ENCODE measurements at places on chromosomes 6 and 20.
A peak's percentile ranks its signal among the peaks of the same experiment; 100 is the strongest.

- no peak overlapping the region for H3K4me3 ChIP-seq
- no peaks in the 10 kb centered on the region for H3K4me1 ChIP-seq
- H3K36me3 ChIP-seq, result no peaks in the 10 kb centered on the region
Observed at GRCh38 chr20:62320581-62321354, 18.0 kb downstream of the ADRM1 start.

GRCh38 chr20:4959592-4959991 lies 41.7 kb downstream of the SLC23A2 start:
- H3K36me3 ChIP-seq, result peaks cover 4% of the 10 kb centered on the region
- no peaks in the 10 kb centered on the region for H3K27me3 ChIP-seq
- peaks cover 22% of the 10 kb centered on the region for H3K4me1 ChIP-seq
- H3K27ac ChIP-seq, result no peak overlapping the region

DNA sequence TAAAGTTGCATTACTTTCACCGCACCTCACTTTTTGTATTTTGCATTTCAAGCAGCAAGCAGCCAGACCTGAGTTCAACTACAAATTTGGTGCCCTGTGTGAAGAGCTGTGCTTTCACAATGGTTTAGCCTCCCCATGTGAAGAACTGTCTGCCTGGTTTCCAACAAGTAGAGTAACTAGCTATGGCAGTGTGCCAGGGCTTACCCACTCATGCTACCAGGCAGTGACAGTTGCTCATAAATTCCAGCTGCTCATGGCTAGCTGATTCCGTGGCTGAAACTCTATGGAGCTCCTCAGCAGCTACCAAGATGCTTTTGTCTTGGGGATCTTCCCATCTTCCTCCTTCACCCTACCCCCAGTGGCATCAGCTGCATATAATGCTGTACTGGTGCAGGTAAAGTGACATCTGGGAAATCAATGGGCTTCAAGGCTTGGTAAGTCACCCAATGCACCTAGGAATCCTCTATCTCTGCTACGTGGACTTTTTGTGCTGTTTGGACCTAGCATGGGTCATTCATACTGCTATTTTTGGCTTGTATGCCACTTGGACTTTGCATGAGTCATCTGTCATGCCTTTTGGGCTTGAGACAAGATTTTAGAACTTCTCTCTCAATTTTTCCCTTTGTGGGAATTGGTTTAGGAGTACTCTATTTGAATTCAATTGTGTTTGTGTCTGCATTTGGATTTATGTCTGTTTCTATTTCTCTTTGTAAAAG lies 176.5 kb upstream of the GJE1 start:
- H3K4me1 ChIP-seq, result no peaks in the 10 kb centered on the region
- no peaks in the 10 kb centered on the region for H3K27me3 ChIP-seq
- H3K4me3 ChIP-seq, result no peak overlapping the region
- no peaks in the 10 kb centered on the region for H3K36me3 ChIP-seq
- H3K27ac ChIP-seq, result no peak overlapping the region

DNA sequence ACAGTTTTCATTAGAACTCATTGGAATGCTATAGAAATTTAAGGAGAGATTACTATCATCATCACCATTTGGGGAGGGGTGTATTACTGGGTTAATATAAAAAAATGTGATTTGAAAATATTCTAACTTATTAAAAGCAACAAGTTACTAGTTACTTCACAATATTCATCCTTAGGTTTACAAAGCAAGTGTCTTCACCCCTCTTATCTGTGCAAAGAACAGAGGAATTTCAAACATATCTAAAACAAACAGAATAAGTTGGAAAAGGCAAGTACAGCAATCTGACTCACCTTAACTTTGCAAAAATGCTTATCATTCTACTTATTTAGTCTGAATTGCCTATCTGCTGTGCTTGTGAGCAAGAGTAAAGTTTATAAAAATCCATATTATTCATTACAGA lies 32.9 kb downstream of the DCBLD1 start:
- no peaks in the 10 kb centered on the region for H3K36me3 ChIP-seq
- H3K27ac ChIP-seq, result no peak overlapping the region
- no peaks in the 10 kb centered on the region for H3K4me1 ChIP-seq
- DNase-seq, result no peak

- H3K4me1 ChIP-seq, result peaks cover 56% of the 10 kb centered on the region
- H3K4me3 ChIP-seq, result peak overlapping the region; percentile 99
- no peaks in the 10 kb centered on the region for H3K27me3 ChIP-seq
- peaks cover 59% of the 10 kb centered on the region for H3K36me3 ChIP-seq
- peak overlapping the region; percentile 93 for H3K27ac ChIP-seq
Observed at GRCh38 chr20:3798373-3798768, 2.3 kb downstream of the CDC25B start.

DNA sequence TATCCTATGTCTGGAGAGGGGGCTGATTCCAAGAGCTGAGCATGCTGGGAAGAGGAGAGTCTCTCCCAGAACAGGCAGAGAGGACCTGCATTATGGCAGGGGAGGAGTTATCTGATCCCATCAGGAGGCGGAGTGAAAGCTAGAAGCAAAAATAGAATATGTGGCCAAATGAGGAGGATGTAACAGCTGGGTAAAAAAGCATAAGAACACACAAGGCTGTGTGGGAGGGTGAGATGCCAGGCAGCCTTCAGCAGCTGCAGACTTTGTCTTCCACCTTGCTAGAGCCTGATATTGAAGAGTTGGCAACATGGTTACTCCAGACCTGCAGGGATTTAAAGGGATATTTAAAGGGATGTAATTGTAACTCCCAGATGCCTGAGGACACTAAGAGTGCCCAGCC lies 167.1 kb downstream of the PTPRT start:
- H3K36me3 ChIP-seq, result no peaks in the 10 kb centered on the region
- H3K27me3 ChIP-seq, result peaks cover 2% of the 10 kb centered on the region
- no peak overlapping the region for H3K27ac ChIP-seq
- no peak overlapping the region for H3K4me3 ChIP-seq

DNA sequence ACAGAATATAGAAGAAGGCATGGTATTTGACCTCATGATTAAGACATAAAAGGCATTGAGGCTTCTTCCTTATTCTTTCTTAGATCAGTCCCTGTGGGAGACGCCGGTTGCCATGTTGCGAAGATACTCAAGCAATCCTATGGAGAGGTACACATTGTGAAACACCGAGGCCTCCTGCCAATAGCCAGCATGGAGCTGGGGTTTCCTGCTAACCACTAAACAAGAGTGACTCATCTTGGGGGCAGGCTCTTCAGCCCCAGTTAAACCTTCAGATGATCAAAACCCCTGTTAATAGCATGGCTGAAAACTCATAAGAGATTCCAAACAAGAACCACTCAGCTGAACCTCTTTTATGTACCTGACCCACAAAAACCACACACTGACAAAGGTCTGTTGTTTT lies 478.8 kb downstream of the CD83 start:
- H3K4me1 ChIP-seq, result peaks cover 5% of the 10 kb centered on the region
- DNase-seq, result peak; percentile 42
- no peaks in the 10 kb centered on the region for H3K36me3 ChIP-seq
- H3K27ac ChIP-seq, result no peak overlapping the region

GRCh38 chr6:87483929-87484328 lies 11.2 kb downstream of the SLC35A1 start:
- no peaks in the 10 kb centered on the region for H3K27me3 ChIP-seq
- H3K4me1 ChIP-seq, result peaks cover 4% of the 10 kb centered on the region
- H3K4me3 ChIP-seq, result no peak overlapping the region
- peaks cover 3% of the 10 kb centered on the region for H3K36me3 ChIP-seq
- no peak overlapping the region for H3K27ac ChIP-seq

DNA sequence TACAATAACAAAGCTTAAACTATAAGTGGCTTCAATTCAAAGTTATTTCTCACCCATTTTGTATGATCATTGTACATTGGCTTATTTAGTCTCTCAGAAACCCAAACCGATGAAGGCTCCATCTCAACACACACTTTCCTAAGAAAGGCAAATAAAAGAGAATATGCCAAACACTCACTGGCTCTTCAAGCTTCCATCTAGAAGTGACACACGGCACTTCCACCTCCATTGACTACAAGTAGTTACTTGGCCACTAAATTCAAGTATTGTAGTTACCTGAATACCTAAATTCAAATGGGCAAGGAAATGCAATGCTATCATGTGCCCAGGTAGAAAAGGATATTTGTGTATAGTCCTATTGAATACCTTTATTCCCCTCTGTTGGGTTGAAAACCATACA lies 170.6 kb downstream of the OGFRL1 start:
- no peak overlapping the region for H3K4me3 ChIP-seq
- no peaks in the 10 kb centered on the region for H3K27me3 ChIP-seq
- H3K36me3 ChIP-seq, result no peaks in the 10 kb centered on the region
- H3K4me1 ChIP-seq, result no peaks in the 10 kb centered on the region

GRCh38 chr6:144661116-144661806 lies 376.1 kb downstream of the UTRN start:
- no peak overlapping the region for H3K27ac ChIP-seq
- no peak for DNase-seq
- peaks cover 66% of the 10 kb centered on the region for H3K4me1 ChIP-seq
- no peak overlapping the region for H3K4me3 ChIP-seq
- no peaks in the 10 kb centered on the region for H3K27me3 ChIP-seq
- H3K36me3 ChIP-seq, result no peaks in the 10 kb centered on the region

- H3K4me1 ChIP-seq, result no peaks in the 10 kb centered on the region
- DNase-seq, result no peak
- peaks cover 12% of the 10 kb centered on the region for H3K36me3 ChIP-seq
- no peak overlapping the region for H3K27ac ChIP-seq
- no peaks in the 10 kb centered on the region for H3K27me3 ChIP-seq
Observed at GRCh38 chr20:10609770-10610169, 64.0 kb downstream of the JAG1 start.

- H3K36me3 ChIP-seq, result peaks cover 10% of the 10 kb centered on the region
- DNase-seq, result no peak
- no peaks in the 10 kb centered on the region for H3K27me3 ChIP-seq
- H3K4me3 ChIP-seq, result no peak overlapping the region
- H3K4me1 ChIP-seq, result peaks cover 17% of the 10 kb centered on the region
Observed at GRCh38 chr6:166483573-166484250, 101.0 kb upstream of the MPC1 start.

GRCh38 chr6:135870722-135871121 lies 19.2 kb downstream of the PDE7B start:
- no peak for DNase-seq
- peaks cover 18% of the 10 kb centered on the region for H3K4me1 ChIP-seq
- no peak overlapping the region for H3K27ac ChIP-seq
- no peaks in the 10 kb centered on the region for H3K36me3 ChIP-seq
- no peaks in the 10 kb centered on the region for H3K27me3 ChIP-seq
- no peak overlapping the region for H3K4me3 ChIP-seq

- DNase-seq, result no peak
- no peak overlapping the region for H3K4me3 ChIP-seq
- H3K4me1 ChIP-seq, result peaks cover 69% of the 10 kb centered on the region
- peaks cover 35% of the 10 kb centered on the region for H3K36me3 ChIP-seq
Observed at GRCh38 chr6:149152521-149152920, 165.0 kb upstream of the TAB2 start.

DNA sequence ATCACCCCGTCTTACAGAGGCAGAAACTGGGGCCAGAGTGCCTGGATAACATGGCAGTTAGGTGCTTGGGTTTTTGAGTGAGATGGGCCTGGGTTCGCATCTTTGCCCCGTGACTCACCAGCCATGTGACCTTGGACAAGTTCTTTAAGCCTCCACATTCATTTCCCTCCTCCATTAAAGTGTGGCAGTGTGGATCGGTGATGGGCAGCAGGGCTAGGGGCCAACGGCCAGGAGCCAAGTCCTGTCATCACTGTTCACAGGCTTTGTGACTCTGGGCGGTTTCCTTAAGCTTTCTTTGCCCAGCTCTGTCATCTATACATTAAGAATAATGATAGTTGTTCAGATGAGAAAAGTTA lies 85.5 kb upstream of the PMEPA1 start:
- H3K4me3 ChIP-seq, result no peak overlapping the region
- DNase-seq, result no peak
- H3K27ac ChIP-seq, result no peak overlapping the region
- H3K36me3 ChIP-seq, result no peaks in the 10 kb centered on the region
- no peaks in the 10 kb centered on the region for H3K4me1 ChIP-seq
- no peaks in the 10 kb centered on the region for H3K27me3 ChIP-seq

DNA sequence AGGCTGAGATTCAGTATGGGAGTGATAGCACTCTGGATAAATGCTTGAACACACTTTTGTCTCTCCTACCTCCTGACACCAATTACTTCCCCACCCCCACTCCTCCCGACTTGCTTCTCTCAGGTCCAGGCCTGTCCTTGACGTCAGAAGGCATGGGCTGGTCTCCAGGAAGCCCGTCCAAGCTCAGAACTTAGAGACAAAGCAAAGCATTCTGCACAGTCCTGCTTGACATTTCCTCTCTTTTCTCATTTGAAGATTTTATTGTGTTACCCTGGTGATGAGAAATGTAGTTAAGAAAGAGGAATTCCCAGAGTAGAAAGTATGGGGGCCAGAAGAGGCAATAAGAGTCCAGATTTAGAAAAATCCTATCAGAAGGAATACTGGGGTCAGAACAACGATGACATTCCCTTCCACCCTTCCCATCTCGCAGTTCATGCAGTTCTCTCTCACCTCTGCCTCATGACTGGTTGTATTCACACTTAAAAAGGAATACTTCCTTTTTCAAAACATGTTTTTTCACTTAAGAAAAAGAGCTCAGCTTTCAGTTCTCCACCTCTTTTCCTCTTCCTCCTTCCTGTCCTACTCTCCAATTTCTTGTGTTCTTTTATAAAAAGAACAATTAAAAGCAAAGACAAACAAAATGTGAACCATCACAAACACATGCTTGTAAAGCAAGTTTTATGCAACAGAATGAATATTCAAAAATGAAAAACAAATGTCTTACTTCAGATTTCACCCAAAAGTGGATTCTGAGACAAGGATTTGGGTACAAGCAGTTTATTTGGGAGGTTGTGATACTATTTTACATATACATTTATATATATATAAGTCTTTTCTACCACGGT lies 18.5 kb upstream of the FAM184A start:
- no peak overlapping the region for H3K4me3 ChIP-seq
- no peaks in the 10 kb centered on the region for H3K27me3 ChIP-seq
- no peak for DNase-seq
- H3K36me3 ChIP-seq, result no peaks in the 10 kb centered on the region
- no peak overlapping the region for H3K27ac ChIP-seq

DNA sequence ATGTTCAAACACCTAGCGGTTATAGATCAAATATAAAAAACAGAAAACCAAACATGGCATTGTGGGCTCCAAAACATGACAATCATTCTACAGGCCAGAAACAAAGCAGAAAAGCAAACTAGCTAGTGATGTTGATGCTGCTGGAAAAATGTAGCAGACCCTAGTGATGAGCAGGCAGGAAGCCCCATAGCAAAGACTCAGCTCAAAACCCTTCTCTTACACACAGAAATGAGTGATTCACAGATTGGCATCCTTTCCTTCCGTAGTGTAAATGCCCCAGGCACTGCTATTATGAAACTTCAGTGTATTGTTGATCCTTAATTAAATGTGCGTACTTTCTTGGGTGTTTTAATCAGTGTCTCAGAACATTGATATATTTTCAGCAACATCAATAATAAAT lies 425.1 kb downstream of the UTRN start:
- H3K36me3 ChIP-seq, result peaks cover 5% of the 10 kb centered on the region
- H3K27me3 ChIP-seq, result no peaks in the 10 kb centered on the region
- no peak overlapping the region for H3K27ac ChIP-seq
- peaks cover 10% of the 10 kb centered on the region for H3K4me1 ChIP-seq

DNA sequence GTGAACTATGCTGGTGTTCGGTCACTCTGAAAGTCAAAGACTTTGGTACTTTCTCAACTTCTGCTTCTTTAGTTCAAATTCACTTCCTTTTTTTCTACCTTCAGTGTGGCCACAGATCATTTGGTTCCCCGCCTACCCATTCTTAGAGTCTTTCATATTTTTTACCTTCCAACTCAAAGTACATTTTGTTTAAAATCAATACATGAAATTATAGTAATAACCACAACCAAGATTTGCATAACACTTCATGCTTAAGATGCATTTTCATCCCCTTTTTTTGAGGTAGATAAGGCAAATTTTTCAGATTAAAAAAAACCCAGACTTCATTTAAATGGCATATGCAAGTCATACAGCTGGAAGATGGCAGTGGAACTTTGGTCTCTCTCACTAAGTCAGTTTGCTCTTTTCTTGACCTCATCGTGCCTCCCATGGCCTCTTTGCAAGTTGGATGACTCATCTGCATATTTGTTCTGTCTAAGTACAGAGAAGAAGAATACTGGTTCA lies 11.9 kb upstream of the CNR1 start:
- H3K27ac ChIP-seq, result no peak overlapping the region
- H3K27me3 ChIP-seq, result peaks cover 19% of the 10 kb centered on the region
- DNase-seq, result no peak
- no peak overlapping the region for H3K4me3 ChIP-seq
